ENCODE measurements at places on chromosomes 7 and 10.

- no peak for DNase-seq
Observed at GRCh38 chr10:75400163-75400770, 1.3 kb downstream of the ZNF503 start.

DNA sequence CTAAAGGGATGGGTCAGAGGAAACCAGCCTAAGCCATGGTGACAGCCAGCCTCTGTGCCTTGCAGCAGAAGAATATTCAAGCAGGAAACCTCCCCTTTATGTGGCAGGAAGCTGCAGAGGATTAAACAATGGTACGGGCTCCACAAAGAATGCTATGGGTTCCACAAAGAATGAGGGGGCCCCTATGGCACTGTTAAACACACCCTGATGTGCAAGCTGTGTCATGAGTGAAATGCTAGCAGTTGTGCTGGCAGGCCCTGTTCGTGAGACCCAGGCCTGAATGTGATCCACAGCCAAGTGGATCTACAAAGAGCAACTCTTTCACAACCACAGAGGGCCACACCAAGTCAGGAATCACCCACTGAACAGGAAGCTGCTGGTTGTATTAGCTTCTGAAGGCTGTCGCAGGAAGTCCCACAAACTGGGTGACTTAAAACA lies 68.9 kb downstream of the MYOF start:
- no peak for DNase-seq

- DNase-seq = no peak
Observed at GRCh38 chr7:158567153-158567603, 20.4 kb downstream of the PTPRN2 start.

GRCh38 chr10:68302503-68302823 lies 29.4 kb upstream of the HNRNPH3 start:
- DNase-seq = no peak

- no peak for DNase-seq
Observed at GRCh38 chr7:142001163-142001874, 5.6 kb downstream of the MGAM start.

GRCh38 chr10:119448628-119449584 lies 93.6 kb downstream of the RGS10 start:
- DNase-seq = no peak

GRCh38 chr10:119849944-119850343 lies 22.7 kb downstream of the MCMBP start:
- no peak for DNase-seq

DNA sequence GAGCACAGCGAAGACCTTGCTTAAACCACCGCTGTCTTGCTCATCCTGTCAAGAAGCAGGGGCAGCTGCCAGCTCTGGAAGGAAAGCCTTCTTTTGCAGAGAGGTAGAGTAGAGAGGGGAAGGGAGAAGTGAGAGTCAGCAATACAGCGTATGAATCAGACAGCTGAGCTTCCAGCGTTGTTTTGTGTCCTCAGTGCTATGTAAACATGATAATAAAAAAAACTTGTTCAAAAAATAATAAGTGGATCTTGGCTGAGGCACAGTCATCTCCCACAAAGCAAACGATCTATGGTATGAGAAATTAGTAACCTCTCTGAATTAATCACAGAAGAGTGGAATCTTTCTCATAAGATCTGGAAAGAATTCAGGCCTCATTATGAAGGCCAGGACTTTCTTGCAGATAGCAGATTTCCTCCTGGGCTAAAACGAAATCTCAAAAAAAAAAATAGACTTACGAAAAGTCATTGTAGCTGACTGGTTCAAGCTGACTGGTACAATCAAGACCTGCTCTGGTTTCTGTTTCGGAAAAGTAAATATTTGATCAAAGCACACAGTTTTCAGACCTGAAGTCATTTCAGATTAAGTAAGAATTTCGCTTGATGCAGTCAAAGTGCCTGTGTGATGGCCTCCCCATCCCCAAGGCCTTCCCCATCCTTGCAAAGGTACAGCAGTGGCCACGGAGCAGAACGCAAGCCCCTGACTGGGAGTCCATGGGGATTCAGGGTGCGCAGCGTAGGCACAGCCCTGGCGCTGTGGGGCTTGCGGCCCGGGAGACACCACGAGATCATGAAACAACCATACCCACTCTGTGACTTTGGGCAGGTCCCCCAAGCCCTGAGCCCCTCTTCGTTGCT lies 29.4 kb downstream of the CHST15 start:
- DNase-seq = no peak

GRCh38 chr10:103145046-103145445 lies 48.0 kb downstream of the NT5C2 start:
- no peak for DNase-seq

- DNase-seq = no peak
Observed at GRCh38 chr7:134946260-134946659, 40.0 kb upstream of the AGBL3 start.

DNA sequence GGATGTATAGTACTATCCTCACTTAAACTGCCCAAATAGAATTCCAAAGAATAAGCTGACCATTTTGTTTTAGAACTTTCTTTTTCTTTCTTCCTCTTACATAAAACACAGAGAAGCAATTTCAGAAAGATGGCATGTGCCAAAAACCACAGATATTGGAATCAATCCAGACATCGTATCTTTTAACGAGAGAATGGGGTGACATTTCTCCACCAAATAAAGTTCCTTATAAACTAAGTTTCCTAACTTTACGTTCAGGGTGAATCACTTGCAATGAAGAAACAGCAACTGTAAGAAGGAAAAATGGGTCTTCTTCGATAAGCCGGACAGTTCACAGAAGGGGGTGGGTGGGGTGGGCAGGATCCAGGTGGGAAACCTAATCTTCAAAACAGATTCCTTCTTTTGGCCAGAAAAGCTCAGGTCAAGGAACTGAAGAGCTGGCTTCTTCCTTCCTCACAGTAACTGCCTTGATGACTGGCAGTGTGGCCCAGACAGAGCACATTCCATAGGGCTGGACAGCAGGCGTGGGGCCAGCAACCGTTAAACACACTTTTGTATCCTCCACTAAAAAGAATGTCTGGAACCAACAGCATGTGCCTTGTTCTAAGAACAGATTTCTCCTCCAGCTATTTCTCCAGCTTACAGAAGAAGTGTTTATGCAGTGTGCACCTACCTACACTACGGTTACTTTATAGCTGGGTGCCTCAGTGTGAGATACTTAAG lies 31.5 kb downstream of the CREB3L2 start:
- peak; percentile 39 for DNase-seq

GRCh38 chr10:122391875-122392274 lies 17.4 kb downstream of the PLEKHA1 start:
- no peak for DNase-seq

All from iPS-NIHi11 (cell line).